ENCODE measurements at places on chromosomes 2 and 18.
A peak's percentile ranks its signal among the peaks of the same experiment; 100 is the strongest.

GRCh38 chr2:196324211-196324610, 152.8 kb upstream of the STK17B start:
- DNase-seq: no peak

DNA sequence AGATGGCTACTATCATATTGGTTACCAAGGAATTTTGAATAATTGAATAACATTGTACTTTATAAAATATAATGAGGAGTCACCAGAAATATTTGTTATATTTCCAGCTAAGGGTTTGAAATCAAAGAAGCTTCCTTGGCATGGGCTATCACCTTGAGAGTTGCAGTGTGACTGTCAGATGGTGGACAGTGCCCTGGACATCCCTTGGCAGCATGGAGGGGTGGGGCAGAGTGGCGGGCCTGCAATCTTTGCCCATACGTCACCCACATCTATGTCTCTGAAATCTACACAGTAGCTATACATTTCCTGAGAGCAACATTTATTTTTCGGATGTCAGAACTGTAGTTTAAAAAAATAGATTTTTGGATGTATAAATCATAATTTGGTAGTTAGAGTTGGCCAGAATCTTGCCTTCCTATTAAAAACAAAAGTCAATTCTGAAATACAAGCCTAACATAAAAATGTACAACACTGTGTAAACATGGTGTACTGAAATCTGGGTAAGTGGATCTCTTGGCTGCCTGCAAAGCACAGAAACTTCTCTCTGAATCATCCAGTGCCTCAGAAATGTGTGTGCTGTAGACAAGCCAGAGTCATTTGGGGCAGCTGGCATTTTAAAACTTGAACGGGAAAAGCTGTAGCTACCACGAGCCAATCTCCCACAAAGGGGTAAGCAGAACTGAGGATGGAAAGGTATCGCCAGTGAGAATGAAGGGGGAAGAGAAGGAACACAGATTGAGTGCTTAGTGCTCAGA, 124.2 kb upstream of the ARHGAP28 start:
- no peak for DNase-seq

GRCh38 chr2:113137827-113138226, 10.4 kb downstream of the IL1RN start:
- no peak for DNase-seq

- no peak for DNase-seq
These were observed 71.0 kb upstream of the ST3GAL5 start for GRCh38 chr2:85959826-85960225.

- no peak for DNase-seq
These were observed 276.9 kb upstream of the CHAC2 start for GRCh38 chr2:53490659-53491058.

DNA sequence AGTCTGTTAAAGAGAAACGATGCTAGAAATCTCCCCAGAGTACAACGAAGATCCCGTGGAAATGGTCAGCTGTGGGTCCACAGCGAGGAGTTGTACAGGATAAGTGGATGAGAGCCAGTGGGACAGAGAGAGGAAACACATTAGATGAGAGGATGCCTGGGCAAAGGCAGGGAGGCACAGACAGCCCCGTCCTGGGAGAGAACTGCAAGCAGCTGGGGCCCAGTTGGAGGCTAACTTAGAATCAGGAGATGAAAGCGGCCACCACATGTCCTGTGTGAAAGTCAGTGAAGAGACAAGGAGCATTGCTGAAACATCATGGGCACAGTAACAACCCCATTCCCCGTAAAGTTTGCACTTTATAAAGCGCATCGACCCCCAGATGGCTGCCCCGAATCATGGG, 157.5 kb downstream of the RAPGEF4 start:
- DNase-seq: no peak

- no peak for DNase-seq
These were observed 22.6 kb downstream of the BCL2L11 start for GRCh38 chr2:111143107-111143842.

DNA sequence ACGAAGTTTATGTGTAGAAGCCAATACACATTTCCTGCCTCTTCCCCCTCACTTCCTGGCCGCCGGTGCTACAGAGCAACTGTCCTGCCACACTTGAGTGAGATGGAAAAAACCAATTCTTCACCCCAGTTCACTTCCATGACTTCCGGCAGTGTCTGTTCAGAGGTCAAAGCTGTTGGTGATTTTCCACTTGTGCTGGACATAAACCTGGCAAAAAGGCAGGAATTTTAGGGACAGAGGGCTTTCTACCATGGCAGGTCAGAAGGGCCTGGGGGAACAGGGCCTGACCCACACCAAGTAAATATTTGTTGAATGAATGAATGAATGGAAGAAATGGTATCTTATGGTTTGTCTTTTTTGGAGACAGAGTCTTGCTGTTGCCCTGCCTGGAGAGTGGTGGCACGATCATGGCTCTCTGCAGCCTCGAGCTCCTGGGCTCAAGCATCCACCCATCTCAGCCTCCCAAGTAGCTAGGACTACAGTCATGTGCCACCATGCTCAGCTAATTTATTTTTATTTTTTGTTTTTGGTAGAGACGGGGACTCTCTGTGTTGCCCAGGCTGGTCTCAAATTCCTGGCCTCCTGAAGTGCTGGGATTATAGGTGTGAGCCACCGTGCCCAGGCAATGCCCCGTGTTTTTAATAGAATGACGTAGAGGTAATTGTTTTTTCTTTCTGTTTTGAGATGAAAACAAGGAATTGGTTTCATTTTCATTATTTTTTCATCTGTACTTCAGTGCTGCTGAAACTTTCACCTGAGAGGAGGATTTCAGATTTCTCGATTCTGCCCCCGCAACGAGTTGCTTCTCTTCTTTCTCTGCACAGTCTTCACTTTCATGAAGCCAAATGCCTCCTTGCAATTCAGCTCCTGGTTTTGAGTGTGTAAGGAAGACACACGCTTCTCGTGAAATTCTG, 48.0 kb upstream of the LPIN2 start:
- no peak for DNase-seq

DNA sequence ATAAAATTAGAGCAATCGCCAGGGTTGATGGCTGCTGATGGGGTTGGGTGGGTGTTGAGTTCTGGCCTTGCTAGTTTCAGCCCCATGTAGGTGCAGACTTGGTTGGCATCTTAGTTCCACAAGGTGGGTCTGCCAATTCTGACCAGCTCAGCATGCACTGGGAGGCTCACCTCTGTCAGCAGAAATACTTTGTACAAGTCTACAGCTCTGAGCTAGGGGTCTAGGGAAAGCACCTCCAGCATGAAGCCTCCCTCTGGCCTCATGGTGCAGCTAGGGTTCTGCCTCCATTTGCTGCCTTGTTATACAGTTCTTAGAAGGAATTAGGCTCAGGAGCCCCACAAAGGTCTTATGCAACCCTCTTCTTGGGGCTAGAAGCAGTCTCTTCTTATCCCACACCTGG, 278.9 kb upstream of the HDAC4 start:
- no peak for DNase-seq

- DNase-seq: no peak
These were observed 31.3 kb upstream of the DNAH7 start for GRCh38 chr2:196099916-196100315.

DNA sequence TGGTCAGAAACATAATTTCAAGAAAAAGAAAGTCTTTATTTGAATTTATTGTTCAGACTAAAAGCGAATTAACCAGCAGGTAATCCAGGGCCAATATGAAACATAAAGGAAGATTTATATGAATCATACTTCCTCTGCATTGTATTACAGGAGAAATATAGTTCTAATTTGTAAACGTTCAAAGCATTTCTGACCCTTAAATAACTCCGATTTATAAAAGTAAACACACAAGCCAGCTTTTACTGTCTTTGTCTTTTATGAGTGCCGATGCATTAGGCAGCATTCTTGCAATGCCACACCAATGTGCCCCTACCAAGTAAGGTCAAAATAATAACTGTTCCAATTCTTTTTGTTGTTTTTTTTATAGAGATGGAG, 118.8 kb upstream of the RBBP8 start:
- DNase-seq: no peak

GRCh38 chr2:211033765-211034164, 477.4 kb downstream of the CPS1 start:
- DNase-seq: no peak

GRCh38 chr2:173571021-173571821, 216.5 kb downstream of the CDCA7 start:
- DNase-seq: peak; percentile 59

- no peak for DNase-seq
These were observed 27.8 kb downstream of the KLHL23 start for GRCh38 chr2:169761251-169761969.

- no peak for DNase-seq
These were observed 229.7 kb downstream of the KLHL29 start for GRCh38 chr2:23614701-23615100.

- DNase-seq: no peak
These were observed 183.2 kb upstream of the ITGA4 start for GRCh38 chr2:181273986-181274385.

DNA sequence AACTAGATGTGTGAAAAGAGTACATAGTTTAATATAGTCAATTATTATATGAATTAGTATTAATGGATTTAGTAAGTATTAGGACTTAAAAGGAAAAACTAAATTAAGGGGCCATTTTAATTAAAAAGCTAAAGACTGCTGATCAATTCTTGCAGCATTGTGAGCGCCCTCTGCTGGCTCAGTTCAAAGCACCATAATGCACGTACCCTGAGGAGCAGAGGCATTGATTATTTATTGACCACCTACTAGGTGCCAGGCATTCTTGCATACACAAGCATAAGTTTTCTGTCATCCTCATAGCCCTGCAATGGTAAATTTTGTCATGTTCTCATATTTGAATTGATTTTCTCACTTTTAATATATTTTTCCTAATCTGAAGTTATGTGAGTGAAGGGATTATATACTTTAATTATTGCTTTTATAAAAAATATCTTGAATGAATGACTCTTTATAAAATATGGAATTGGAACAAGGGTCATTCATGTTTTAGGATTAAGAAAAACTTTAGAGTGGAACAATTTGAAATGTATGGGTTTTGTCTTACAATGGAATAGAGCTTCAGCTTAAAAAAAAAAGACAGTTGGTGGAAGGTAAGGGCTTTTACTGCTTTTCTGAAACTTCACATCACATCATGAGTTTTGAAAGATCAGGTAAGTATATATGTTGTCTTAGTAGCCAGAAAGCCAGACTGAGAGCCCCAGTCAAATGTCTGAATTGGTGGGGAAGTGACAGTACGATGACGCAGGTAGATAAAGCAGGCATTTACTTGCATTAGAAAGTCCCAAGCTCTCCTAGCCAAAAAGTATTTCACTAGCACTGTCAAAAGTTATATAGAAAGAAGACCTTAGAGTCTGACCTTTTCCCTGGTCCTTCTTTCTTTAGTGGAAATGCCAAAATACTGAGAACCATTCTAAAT, 9.7 kb downstream of the ITGA4 start:
- DNase-seq: no peak

- no peak for DNase-seq
These were observed 8.2 kb upstream of the ALPI start for GRCh38 chr2:232447638-232448303.

GRCh38 chr2:222840060-222840802, 20.6 kb upstream of the ACSL3 start:
- no peak for DNase-seq

DNA sequence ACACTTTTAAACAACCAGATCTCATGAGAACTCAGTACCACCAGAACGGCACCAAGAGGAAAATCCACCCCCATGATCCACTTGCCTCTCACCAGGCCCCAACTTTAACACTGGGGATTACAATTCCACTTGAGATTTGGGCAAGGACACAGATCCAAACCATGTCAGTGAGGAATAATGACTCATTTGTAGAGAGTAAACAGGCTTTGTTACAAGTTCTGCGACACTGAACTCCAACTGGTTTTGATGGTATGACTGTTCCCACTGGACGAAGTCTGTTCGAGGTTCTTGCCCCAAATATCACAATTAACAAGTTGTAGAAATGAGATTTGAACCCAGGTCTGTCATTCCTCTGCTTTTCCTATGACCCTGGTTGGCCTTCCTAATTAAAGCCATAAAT, 718.1 kb upstream of the ID2 start:
- DNase-seq: no peak

DNA sequence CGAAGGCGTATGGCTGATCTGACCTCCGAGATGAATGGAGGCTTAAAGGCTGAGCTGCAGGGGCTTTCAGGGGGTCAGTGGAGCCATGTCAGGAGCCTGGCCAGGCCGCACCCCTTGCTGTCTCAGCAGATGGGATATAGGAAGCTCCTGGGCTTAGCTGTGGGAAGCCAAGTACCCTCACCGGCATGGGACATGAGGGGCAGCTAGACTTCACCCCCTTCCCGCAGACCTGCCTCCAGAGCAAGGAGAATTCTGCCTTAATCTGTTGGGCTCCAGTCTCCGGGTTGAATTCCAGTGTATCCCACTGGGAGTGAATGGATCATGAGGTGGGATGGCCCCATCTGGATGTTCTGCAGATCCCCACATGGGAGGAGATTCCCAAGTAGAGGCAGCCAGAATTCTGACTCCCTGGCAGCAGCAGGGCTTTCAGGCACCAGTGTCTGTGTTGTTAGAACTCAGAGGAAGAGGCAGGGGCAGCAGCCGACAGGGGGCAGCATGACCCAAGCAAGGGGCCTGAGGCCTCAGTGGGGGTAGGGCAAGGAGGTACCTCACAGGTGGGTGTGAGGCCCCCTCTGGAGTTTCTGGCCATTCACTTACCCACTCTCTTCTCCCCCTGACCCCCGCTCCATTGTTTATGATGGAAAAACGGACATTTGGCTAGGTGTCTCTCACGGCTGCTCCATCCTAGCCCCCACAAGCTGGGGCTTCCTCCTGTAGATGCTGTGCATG, 19.1 kb downstream of the CAPG start:
- no peak for DNase-seq

DNA sequence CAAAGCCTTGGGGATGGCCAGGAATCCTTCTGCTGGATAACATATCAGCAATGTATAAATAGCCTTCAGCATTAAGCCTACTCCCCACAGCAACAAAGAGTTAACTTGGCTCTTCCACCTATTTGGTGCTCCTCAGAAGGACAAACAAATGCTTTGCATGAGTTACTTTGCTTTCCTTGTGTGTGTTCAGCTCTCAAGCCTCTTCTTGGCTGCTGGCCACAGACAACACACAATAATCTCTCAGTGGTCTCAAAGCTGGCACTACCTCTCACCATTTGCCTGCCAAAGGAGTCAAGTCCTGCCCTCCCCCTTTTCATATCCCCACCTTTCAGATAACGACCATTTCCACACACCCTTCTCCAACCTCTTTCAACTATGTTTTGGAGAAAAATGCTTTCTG, 17.5 kb downstream of the FTCDNL1 start:
- no peak for DNase-seq

- no peak for DNase-seq
These were observed 11.2 kb downstream of the DBI start for GRCh38 chr2:119377993-119378345.

- no peak for DNase-seq
These were observed 97.6 kb downstream of the WDR7 start for GRCh38 chr18:56748698-56749268.

Data from PC-9 (cell line).